ENCODE measurements at places on chromosomes 1 and 21.

- peak; percentile 64 for DNase-seq
Observed at GRCh38 chr1:162674034-162674608, 41.9 kb downstream of the DDR2 start.

- DNase-seq = peak; percentile 56
Observed at GRCh38 chr1:83515578-83516154, 483.3 kb downstream of the TTLL7 start.

- peak; percentile 19 for DNase-seq
Observed at GRCh38 chr1:231032963-231033362, 7.1 kb downstream of the FAM89A start.

DNA sequence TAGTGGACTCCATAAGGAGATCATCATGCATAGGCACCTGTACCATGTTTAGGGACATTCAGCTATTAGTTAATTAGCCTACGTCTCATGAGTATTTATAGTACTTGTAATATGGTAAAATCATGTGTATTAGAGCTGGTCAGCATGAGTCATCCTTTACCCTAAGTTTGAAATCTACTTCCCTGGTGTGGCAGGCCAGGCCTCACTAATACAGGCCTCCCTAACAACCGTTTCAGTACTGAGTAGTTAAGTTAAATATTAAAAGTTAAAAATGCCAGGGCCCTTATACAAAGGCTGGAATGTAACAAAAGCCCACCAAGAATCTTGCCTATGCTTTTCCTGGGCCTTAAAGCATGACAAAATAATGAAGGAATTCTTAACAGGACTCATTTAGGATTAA, 356.3 kb upstream of the DPYD start:
- peak; percentile 63 for DNase-seq

DNA sequence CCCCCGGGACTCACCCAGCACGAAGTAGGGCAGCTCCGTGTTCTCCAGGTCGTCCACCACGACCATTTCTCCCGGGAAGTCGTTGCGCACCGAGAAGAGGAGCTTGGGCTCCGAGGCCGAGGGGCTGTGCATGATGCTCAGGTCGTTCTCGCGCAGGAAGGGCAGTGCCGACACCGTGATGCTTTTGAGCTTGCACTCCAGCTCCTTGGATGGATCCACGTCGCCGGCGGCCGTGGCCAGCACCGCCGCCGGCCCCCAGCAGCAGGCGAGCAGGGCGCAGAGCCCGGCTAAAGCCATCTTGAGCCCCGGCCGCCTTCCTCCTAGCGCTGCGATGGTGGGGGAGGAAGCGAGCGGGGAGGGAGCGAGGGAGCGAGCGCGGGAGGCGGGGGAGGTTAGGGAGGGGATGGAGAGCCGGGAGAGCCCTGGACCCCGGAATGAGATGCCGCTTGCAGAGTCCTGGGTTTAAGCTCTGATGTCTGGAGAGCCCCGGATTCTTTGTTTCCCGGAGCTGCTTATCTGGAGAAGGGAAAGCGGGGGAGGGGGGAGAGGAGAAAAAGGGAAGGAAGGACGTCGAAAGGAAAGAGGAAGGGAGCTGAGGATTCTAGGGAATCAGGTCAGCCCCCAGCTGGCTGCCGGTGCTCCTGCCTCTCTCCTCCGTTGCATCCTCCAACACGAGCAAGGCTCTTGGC, at the start of gene ASTN1:
Gene ASTN1 (minus strand): TSS at position 333 of the 689 bp plus-strand sequence. CDS start 36 bp downstream, at position 297.
- no peak for DNase-seq

- DNase-seq = peak; percentile 41
Observed at GRCh38 chr1:205013683-205014367, 29.2 kb upstream of the CNTN2 start.
